Activated CD4-positive, alpha-beta T cell treated with anti-CD3 and anti-CD28 coated beads, Interleukin-2, amount 10 ng/mL, durations not matched to agents 7 days and 5 days (primary cell): ENCODE measurements at places on chromosomes 12 and 14. TPM values are rescaled to one million over a fixed set of nuclear protein-coding genes. Genes with fewer than 3 reads are reported as not detected.

- DNase-seq, result peak; percentile 74
Measured at GRCh38 chr12:116533343-116534251, 25.6 kb upstream of the MAP1LC3B2 start.

DNA sequence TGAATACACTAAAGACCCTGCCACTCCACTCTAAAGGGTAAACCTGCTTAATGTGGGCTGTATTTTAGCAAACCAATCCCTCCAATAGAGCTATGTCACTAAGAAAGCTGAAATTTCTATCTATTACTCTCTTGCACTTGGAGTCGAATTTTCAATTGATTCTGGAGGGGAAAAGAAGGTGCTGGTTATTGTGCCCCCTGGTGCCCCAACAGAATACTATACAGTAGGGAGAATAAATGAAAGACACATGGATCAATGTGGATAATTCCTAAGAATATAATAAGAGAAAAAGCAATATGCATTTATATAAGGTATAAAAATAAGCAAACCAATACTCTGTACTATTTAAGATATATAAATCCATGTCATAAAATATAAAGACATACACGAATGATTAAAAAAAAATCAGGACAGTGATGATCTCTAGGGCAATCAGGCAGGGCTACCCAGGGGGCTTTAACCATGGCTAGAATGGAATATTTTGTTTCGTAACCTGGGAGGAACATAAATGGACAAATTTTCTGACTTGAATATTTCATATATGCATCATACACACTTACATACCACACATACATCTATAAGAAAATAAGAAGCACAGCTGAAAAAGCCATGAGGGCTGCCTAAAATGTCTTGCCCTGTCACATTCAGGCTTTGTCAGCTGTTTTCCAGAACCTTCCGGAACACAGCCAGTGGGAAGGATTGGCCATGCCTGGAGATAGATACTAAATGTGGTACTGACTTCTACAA, 54.4 kb downstream of the EFCAB11 start:
- peak; percentile 22 for DNase-seq

DNA sequence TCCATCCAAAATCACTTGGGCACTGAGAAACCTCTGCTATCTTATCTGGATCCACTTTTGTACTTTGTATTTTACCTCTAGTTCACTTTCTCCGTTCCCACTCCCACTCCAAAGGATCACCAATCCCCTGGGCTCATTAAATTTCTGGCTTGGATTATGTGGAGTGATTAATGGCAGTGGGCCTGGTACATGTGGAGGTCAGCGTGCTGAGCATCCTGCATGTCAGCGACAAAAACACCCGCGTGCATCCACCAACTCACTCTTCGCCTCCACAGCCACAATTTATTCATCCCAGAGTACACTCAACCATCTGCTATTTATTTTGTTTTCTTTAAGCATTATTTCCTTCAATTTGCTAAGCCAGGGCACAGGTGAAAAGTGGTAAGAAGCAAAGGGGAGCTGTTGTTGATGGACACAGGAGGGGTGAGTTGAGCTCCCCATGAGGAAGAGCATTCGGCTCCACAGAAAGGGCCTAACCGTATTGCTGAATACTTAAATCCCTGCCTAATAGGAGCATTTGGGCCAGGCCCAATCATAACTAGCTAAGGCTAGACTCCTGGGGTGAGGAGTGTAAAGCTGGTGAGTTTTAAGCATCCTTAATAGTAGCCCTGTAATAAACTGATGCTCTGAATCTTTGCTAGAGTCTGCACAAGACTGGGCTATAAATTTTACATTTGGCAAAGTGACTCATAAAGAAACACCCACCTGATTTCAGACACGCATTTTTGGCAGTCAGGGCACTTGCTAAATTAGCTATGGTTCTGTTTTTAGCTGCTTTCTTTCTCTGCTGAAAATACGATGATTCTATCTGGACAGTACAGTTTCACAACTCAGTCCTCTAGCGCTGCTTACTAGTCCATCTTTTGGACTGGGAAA, 137.8 kb downstream of the SLC25A21 start:
- DNase-seq, result no peak

DNA sequence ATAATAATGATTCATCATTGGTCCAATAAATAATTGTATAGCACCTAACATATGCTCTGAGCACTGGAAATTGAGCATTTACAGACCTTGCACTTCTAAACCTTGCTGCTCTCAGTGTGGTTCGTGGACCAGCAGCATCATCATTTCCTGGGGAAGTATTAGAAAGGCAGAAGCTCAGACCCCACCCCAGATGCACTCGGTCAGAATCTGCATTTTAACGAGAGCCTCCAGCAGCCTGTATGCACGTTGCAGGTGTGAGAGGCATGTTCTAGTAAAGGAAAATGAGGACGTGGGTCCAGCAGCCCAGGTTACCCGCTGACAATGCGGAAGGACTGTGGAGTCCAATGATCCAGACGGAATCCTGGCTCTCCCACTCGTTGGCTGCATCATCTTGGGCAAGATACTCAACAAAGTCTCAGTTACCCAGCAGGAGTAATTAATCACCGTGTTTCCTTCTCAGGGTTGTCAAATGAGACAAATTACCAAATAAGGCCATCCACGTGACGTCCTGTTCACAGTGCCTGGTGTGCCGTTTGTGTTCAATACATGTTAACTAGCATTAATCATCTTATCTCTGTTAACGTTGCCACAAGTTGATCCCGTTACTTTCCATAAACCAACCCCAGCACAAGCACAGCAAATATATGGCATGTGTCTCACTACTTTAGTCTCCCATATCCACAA, 49.2 kb upstream of the CCND2 start:
- no peak for DNase-seq

DNA sequence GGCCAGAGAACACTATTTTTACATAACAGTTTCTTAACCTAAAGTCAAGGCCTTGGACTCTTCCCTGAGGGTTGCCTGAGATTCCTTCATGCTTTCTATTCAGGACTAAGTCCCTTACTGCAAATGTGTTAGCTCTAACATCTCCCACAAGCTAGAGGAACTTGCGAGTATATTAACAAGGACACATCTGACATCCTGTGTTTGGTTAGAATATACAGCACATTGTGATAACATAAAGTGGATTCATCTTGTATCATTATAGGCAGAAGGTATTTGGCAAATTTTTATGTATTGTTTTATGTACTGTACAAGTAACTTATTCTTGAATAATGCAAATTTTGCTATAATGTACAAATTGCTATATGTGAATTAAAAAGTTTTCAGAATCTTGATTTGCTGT, 45.5 kb downstream of the SH2B3 start:
- DNase-seq, result no peak

- no peak for DNase-seq
Measured at GRCh38 chr12:116094475-116094874, 183.0 kb downstream of the MED13L start.

DNA sequence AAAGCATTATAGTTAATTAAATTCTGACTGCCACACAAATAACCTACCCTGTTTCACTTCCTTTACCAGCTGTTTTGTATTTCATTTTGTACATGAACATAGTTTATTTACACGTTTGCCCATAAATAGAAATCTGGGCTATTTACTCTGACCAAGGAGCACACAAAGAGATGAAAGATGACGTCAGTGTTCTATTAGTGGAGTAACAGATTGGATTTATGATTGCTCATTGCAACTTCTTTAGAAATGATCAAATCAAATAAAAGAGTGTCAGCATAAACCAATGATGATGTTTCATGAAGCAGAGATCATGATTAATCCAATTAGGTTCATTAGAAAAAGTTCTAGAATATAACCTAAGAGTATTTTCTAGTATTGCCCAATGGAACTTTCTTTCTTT, 12.0 kb upstream of the RTL1 start:
- no peak for DNase-seq

GRCh38 chr12:98399532-98399931, 115.9 kb upstream of the TMPO start:
- DNase-seq, result peak; percentile 61

GRCh38 chr14:101728367-101728742, 33.2 kb upstream of the PPP2R5C start:
- no peak for DNase-seq

- no peak for DNase-seq
Measured at GRCh38 chr12:28620281-28620680, 430.0 kb downstream of the CCDC91 start.

DNA sequence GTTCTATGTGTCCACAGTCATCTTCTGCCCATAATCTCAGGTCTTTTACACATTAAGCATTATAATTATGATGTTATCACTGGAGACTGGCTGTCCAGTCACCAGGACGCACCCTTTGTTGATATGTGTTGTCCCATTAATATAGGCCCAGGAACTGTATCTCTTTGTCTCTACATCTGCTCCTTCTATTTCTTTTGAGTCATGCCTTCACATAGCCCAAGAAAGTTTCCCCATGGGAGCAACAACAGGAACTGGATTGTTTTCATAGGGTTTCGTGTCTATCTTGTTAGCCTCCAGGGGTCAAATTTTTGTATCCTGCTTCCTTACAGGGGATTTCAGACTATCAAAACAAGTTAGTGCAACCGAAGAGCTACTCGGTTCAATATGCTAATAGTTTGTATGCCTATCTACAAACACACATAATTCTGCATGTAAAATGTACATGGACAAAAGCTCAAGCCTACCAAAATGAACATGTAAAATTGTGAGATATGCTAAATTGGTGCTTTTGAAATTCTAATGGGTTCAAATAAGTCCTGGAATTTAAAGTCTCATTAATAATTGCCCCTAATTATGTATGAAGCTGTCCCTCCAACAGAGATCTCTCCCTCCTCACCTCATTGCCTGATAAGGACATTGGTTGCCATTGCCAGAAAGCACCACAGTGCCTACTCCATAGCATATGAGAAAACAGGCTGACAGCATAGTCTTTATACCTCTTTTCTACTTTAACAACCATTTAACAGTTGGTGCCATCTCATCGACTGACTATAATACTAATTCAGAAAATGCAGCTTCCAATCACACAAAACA, 99.8 kb upstream of the DIO2 start:
- DNase-seq, result no peak

DNA sequence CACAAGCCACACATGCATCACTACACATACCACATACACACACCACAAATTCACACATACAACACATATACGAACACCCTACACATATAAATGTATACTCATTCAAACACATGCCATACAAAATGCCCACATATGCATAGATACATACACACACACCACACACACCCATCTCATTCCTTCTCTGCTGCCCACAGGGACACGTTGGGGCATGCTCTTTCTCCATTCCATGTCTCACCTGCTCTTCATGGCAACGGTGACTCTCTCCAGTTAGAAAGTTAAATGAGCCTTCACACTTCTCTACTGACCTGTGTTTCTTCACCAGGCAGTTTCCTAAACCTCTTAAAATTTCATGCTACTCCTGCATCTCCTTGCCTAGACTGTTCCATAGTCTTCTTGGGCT, 1194.8 kb downstream of the BCL11B start:
- DNase-seq, result no peak

DNA sequence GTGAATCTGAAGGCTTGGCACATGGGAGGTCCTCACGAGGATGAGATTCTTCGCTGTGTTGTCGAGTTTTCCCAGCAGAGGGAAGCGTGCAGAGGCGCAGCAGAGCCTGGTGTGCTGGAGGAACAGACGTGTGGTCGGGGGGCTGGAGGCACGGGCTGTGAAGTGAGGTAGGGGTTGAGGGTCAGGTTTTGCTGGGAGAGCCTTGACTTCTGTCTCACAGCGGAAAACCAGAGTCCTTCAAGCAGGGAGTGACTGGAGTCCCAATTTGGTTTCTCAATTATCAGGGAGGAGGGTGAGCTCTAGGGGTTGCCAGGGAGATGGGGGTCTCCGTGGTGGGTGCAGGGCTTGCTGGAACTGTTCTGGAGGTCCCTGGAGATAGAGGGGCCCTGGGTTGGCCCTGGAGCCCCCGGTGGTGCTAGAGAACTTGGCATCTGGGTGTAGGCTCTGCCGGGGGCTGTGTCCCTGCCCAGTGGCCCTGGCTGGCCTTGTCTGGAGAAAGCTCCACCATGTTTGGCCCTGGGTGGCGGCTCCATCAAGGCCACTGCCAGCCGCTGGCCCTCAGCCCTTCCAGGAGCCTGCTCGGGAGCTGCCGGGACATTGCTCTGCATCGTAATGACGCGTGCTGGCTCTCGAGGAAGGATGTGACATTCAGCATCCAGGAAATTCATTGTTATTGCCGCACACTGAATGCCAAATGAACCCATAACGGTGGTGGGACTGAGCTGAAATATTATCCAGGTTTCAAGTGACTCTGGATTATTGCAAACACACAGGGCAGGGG, 215.7 kb downstream of the KIF26A start:
- no peak for DNase-seq

GRCh38 chr14:32354716-32355115, 25.6 kb downstream of the AKAP6 start:
- DNase-seq, result no peak

DNA sequence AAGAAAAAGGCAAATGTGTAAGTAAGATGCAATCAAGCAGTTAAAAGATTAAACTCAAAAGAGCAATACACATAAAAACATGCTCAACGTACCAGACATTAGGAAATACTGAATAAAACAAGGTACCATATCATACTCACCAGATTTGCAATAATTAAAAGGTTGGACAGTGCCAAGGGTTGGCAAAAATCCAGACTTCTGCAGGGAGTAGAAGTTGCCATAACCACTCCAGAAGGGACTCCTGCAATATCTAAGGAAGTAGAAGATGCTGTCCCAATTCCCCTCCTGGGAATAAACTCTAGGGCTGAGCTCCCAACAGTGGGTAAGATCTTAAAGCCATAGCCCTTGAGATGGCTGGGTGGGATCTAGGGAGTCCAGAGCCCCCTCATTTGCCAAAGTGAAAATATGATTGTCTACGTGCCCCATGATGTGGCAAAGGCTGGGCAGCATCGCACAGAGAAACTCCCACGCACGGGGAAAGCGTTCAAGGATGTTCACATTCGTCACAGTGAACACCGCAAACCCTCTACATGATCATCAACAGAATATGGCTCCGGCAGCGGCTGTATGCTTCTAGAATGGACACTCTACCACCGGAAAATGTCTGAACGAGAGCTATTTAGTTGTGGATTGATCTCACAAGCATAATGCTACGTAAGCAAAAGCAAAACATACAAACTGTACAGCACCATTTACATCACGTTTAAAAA, 12.3 kb downstream of the KCTD10 start:
- no peak for DNase-seq

DNA sequence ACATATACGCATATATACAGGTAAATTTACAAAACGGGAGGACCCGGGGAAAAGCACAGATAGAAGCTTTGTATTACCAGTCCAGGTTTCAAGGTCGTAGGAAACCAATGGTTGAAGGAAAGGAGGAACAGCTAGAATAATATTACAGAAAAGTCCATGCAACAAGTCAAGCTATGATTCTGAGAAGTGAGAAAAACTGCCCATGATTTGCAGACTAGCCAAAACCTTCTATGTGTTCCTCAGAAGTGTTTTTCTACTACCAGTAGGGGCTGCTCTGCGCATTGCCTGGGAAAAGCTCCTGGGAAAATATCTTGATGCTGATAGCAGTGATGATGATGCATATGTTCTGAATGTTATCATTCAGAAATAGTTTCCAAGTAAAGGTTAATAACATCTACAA, 2.2 kb downstream of the PDZRN4 start:
- no peak for DNase-seq

The APOF gene
- total RNA-seq, result not detected

The SPIC gene
- total RNA-seq, result not detected

The HCAR3 gene
- not detected for total RNA-seq

The IRF9 gene
- 285 TPM for total RNA-seq

The BEGAIN gene
- total RNA-seq, result not detected

The KRT82 gene
- not detected for total RNA-seq

The TDRD9 gene
- 0.60 TPM for total RNA-seq

The SALL2 gene
- 2.2 TPM for total RNA-seq

The KLHDC1 gene
- 2.4 TPM for total RNA-seq

The ADAM20 gene
- total RNA-seq, result 0.17 TPM
